ENCODE measurements at places on chromosomes 2 and 18.

DNA sequence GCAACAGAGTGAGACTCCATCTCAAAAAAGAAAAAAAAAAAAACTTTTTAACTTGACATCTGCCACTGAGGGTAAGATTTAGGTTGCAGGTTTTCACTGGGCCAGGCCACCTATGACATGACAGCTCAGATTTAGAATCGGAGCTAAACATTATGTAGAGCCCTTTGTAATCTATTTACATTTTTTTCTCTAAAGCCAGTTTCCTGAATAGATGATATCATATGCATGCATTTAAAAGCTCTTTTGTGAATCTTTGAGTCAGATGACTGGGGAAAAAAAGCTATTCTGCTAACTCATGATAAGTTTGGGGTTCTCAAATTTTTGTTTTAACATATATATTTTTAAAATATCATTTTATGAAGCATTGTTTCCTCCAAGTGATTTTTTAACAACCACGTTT, 21.3 kb downstream of the PRKAG3 start:
- no peak for DNase-seq

GRCh38 chr18:41972067-41972925, 17.3 kb downstream of the PIK3C3 start:
- no peak for DNase-seq

- DNase-seq: no peak
Measured at GRCh38 chr2:96119389-96119751, 3.0 kb upstream of the ADRA2B start.

- DNase-seq: no peak
Measured at GRCh38 chr2:135125940-135126339, 73.8 kb downstream of the RAB3GAP1 start.

DNA sequence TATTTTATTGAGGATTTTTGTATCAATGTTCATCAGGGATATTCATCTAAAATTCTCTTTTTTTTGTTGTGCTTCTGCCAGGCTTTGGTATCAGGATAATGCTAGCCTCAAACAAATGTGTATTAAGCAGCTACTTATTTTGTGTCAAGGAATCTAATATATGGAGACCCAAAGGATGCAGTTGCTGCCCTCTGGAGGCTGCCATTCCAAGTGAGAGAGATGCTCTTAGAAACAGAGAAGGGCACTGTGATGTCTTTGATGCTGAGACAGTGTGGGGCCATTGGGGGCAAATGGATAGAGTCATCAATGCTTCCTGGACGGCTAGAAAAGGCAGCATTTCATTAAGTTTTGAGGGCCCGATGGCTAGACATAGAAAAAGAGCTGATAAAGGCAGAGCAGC, 292.6 kb downstream of the SETBP1 start:
- no peak for DNase-seq
